ENCODE measurements at places on chromosomes 6 and 20.

DNA sequence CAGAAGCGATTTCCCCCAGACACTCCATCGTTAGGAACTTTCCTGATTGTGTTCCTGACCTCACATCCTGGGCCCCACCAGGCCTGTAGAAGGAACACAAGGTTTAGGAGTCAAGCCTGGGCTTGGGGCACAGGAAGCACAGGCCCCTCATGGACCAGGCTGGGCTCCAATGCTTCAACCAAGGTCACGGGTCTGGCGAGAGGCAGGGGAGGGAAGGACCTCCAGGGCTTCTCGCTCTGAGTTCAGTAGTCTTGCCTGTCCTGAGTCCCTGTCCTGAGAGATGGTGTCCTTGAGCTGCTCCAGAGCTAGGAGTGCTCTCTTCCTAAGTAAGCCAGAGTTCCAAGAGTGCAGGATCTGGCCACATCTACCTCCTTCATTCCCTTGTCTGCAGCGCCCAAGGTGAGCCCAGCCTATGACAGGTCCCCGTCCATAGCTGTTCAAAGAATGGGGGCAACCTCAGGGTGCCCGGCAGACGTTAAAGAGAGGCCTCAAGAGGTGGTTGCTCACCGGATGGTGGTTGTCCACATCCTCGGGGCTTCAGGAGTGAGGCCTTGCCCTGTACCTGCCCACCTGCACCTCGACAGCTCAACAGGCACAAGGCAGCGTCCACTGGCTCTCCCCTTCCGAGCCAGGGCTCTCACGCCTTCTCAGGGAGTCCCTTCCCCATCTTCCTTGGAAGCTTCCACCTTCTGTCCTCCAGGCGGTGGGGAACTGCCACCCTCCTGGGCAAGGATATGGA, 1.6 kb upstream of the TUBB1 start:
- no peak for DNase-seq

- no peak for DNase-seq
These were observed 54.2 kb downstream of the NFATC2 start for GRCh38 chr20:51488331-51488730.

GRCh38 chr20:35207950-35208611, 18.4 kb upstream of the MMP24 start:
- peak; percentile 85 for DNase-seq

- DNase-seq: no peak
These were observed 372.5 kb downstream of the ZFAND3 start for GRCh38 chr6:38192011-38192410.

GRCh38 chr6:111068866-111069234, 18.5 kb upstream of the SLC16A10 start:
- DNase-seq: no peak

DNA sequence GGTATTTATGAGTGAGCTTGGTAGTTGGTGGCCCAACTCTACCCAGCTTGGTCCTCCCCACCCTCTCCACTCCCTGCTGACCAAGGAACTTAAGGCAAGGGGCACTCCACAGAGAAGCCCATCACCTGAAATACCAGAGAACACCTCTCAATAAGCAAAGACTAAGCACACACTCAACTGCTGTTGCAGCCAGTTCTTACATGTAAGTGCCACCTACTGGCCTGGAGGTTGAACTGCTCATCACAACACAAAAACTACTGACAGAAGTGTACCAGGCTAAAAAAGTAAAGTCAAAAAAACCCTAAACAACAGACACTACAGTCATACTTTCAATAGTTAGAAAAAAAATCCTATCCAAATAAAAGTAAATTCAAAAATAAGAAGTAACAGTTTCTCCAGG, 146.2 kb downstream of the FAM83B start:
- DNase-seq: no peak

DNA sequence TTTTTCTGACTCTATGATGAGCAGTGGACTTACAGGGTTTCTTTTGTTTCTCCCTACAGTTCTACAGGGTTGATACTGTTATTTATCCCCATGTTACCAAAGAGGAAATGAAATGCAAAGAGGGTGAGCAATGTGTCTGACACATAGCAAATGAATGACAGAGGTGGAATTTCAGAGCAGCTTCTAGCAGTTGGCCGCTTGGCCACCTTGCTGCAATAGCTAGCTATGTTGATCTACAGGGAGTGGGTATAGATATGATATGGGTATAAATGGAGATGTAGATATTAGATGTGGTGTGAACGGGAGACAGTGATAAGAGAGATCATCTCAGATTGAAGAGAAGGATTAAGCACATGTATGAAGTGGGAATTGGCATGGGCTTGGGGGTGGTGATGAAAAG, 10.9 kb upstream of the SLC22A3 start:
- DNase-seq: no peak

DNA sequence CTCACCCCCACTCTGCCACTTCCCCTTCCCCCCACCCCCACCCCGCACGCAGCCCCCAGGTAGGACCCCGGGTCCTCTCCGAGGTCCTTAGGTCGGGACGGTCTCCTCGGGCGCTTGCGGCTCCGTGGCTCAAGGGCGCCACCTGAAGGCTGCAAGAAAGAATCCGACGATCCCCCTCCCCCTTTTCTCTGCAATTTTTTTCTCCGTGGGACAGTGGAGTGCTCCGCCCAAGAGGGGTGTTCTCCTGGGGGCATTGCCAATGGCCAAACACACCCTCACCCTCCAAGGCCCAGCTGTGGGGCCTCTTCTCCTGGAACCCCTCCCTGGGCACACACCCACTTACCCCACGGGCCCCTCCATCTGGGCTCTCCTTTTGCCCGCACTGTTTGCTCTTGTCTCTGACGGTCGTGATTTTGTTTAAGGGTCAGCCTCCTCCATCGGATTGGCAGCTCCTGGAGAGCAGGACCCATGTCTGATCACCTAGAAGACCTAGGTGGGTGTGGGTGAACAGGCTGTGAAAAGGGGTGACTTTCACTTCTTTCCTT, 1.1 kb upstream of the TMEM74B start:
- DNase-seq: peak; percentile 64

GRCh38 chr20:57346477-57346876, 4.6 kb upstream of the RAE1 start:
- peak; percentile 60 for DNase-seq

- DNase-seq: peak; percentile 26
These were observed 127.5 kb upstream of the SCGN start for GRCh38 chr6:25524542-25524941.

DNA sequence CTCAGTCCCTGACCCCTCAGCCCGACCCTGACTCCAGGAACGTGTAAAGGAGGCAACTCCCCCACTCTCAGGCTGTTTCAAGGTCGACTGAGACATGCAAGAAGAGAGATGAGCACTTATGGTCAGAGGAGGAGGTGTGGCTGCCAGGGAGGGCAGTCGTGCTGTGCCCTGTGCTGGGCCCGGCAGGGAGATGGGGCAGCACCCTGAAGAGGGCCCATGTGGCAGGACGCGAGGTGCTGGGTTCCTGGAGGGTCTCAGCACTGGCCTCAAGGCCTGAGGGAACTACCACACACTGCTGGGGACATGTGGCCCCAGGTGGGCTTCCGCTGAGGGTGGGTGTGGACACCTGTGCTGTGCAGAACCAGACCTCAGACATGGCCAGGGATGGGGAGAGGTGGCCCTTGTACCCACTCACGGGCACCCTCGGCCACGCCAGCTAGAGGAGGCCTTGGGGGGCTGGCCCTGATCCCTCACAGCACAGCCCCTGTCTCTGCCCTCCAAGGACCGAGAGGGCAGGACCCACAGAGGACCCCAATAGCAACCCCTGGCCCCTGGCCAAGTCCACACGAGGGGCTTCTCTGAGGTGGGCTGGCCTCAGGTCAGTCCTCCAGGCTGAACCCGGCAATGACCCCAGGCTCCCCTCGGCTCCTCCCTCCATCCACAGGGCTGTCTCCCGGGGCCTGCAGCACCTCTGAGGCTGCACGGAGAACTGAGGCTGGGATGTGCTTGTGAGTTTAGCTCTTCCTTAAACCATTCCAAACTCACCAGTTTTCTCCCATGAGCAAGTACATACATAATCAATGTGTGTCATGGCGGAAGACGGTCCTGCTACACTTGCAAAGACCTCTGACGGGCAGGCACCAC, 8.7 kb downstream of the SLC2A4RG start:
- no peak for DNase-seq

DNA sequence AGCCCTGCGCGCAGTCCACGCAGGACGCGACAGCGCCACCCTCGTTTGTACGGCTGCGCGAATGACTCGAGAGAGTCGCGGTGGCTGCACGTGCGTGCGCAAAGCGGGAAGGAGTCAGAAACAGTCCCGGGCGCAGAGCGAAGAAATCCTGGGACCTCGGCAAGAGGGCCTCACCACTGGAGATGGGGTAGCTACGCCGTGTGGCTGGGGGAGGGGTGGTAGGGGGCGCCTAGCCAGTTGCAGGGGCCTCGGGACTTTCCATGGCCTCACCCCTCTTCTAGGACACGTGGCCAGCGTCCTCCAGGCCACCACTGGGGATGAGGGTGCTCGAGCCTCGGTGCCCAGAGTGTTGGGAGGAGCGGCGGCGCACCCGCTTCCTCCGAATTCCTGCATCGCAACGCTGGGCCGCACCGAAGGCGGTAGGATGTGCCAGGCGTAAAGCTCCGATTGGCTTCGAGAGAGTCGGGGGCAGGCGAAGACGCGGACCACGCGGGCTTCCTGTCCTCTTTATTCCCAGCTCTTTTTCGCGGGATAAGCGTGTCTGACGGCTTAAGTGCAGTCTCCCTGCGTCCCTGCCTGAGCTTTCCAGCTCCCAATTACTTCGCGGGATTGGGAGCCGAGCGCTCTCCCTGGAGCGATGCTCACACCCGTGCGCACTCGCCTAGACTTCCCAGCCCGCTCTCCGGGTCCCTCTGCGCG, 38.7 kb downstream of the NCR2 start:
- peak; percentile 49 for DNase-seq

- DNase-seq: peak; percentile 90
These were observed 4.5 kb upstream of the TAF8 start for GRCh38 chr6:42045538-42046460.

GRCh38 chr20:22723659-22724058, 139.3 kb upstream of the FOXA2 start:
- DNase-seq: no peak

- no peak for DNase-seq
These were observed 10.1 kb downstream of the CSNK2A1 start for GRCh38 chr20:533526-533925.

- DNase-seq: peak; percentile 95
These were observed 66.6 kb downstream of the AFG1L start for GRCh38 chr6:108361312-108361932.

- no peak for DNase-seq
These were observed 489.7 kb downstream of the QKI start for GRCh38 chr6:163904186-163904585.

DNA sequence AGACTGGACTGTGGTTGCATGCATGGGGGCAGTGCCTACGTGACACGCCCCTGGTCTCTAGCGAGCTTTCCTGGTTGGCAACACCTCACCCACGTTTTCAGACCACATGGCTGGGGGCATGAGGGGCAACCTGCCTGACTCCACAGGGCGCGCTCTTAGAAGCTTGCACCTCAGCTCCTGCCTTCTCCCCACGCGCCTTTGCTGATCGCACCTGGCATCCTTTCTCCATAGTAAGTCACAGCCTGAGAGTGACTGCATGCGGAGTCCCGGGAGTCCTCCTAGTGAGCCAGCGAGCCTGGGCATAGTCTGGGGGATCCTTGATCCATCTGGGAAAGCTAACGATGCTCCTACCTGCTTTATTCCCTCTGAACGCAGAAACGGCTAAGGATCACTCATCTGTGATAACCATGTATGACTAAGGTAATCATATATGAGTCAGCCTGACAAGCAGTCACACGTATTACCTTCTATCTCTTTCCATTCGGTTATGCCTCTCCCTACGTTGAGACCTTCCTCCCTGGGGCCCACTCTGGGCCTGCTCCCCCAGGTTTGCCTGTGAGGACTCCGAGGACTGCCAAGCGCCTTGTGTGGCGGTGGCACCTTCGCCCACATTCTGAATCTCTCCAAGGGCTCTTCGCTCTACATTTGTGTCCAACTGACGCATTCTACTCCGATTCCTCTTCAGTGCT, 4.5 kb downstream of the TCFL5 start:
- DNase-seq: no peak

DNA sequence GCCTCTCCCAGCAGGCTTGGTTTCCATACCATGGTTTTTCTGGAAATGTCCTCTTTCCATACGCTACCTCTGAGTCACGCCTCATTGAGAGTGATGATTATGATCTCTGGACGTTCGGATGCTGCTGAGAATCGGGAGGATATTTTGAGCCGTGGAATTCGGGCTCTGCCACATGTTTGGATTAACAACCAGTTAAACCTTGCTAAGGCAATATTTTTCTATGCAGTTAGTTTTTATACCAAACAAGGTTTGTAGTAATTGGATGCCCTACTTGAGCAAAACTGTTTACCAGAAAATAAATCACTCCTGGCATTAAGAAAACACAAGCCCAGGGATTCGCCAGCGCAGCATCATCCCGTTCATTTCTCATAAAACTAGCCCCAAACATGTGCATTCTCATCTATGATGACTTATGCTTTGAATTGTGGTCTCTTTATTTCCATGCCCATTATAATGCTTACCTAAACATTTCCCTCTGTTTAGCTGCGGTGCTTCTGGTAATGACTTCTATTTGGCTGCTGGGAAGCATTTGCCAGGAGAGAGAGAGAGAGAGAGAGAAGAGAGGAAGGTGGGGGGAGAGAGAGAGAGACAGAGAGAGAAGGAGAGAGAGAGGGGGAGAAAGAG, 198.9 kb downstream of the CLIC5 start:
- DNase-seq: no peak

- no peak for DNase-seq
These were observed 61.6 kb upstream of the JAG1 start for GRCh38 chr20:10735195-10735949.

GRCh38 chr20:62776692-62777527, 19.4 kb upstream of the MRGBP start:
- no peak for DNase-seq

DNA sequence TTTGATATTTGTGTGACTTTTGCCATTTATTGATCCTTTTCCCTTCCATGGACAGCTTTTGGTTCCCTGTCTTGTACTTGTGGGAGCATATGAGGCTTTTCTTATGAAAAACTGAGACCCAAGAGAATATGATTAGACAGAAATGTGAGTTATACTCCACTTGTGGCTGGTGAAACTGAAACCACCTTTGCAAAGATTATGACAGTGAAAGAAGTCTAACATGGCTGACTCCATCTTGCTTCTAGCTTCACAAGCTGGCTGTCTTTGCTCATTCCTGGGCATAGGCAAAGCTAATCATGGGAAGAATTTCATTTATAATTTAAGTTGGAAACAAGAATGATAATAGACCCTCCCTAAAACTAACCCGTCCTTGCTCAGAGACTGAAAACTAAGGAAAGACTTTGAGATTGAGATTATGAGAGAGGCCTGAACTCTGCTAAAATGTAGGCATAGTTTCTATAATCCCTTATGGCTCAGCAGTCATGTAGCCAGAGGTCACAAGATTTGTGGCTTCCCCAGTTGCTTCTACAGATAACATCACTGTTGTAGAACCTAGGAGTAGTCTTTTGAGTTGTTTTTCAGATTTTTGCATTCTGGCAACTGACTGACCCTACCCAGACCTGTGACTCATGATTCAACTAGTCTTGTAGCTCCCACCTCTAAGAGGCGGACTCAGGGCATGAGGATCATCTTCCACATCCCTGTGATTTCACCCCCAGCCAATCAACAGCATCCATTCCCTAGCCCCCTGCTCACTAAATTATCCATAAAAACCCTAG, 50.9 kb upstream of the CD2AP start:
- no peak for DNase-seq

- DNase-seq: peak; percentile 74
These were observed 109.9 kb downstream of the NOL4L start for GRCh38 chr20:32474967-32475811.
